Fibroblast of lung (primary cell): ENCODE measurements at places on chromosomes 12 and 14. TPM values are rescaled to one million over a fixed set of nuclear protein-coding genes. Genes with fewer than 3 reads are reported as not detected.

Gene CAMKK2
- polyA plus RNA-seq, result 23.1 and 26.4 TPM in 2 replicates

Gene KRT2
- polyA plus RNA-seq, result not detected in 2 replicates

Gene FAM222A
- polyA plus RNA-seq, result 0.05 and 0.18 TPM in 2 replicates

Gene SAMD15
- polyA plus RNA-seq, result 0.69 and 1.1 TPM in 2 replicates

Gene CMKLR1
- 0.19 and 0.82 TPM in 2 replicates for polyA plus RNA-seq
